ENCODE measurements at places on chromosomes 13 and 19. TPM values are rescaled to one million over a fixed set of nuclear protein-coding genes. Genes with fewer than 3 reads are reported as not detected.

DNA sequence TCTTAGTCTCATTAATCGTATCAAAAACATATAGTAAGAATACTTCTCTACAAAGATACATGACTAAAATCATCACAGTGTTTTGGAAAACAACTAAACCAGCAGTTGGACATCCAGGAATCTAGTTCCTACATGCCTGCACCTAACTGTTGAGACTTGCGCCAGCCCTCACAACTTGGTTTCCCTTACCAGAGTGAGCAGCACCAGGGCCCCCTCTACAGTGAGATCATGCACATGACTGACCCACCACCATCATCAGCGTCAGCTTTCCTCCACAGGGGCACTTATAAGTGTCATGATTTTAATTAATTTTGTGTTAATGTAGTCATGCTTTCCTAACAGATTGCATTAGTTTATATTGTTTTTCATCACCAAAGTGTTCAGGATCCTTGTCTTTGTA lies 1322.0 kb downstream of the EFNB2 start:
- DNase-seq = no peak
- H3K4me1 ChIP-seq = no peaks in the 10 kb centered on the region
- no peak overlapping the region for H3K4me3 ChIP-seq
- no peak overlapping the region for H3K27ac ChIP-seq

- peaks cover 19% of the 10 kb centered on the region for H3K36me3 ChIP-seq
- peaks cover 11% of the 10 kb centered on the region for H3K27me3 ChIP-seq
- peak; percentile 74 for DNase-seq
Observed at GRCh38 chr13:46751811-46752635, 44.9 kb downstream of the ESD start.

DNA sequence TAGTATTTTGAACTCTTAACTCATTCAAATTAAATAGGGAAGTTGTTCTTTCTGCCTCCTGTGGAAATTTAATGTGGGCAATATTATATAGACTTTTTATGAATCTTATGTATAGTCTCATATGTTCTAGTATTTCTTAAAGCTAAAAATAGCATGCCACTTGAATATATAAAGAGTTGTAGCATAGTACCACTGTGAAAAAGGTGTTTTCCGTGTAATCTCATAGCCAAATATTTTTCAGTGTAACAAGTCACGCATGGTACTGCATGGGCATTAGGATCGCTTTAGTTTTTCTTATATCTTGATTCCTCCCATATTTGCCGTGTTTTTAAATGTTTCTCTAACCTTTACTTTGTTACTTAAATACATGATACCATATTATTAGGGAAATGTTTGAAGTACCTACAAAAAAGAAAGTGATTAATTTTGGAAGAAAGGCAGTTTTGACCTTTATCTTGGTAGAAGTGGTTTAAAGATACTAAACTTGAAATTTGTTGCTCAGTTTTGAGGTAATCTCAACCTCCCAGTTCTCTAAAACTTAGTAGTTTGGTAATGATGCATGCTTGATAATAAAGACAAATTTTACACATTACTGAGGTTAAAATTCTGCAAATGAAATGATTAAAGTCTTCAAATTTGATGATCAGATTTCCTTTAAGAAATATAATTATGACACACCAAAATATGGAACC lies 81.2 kb downstream of the PAN3 start:
- H3K27ac ChIP-seq = no peak overlapping the region
- H3K4me3 ChIP-seq = no peak overlapping the region
- H3K27me3 ChIP-seq = no peaks in the 10 kb centered on the region

DNA sequence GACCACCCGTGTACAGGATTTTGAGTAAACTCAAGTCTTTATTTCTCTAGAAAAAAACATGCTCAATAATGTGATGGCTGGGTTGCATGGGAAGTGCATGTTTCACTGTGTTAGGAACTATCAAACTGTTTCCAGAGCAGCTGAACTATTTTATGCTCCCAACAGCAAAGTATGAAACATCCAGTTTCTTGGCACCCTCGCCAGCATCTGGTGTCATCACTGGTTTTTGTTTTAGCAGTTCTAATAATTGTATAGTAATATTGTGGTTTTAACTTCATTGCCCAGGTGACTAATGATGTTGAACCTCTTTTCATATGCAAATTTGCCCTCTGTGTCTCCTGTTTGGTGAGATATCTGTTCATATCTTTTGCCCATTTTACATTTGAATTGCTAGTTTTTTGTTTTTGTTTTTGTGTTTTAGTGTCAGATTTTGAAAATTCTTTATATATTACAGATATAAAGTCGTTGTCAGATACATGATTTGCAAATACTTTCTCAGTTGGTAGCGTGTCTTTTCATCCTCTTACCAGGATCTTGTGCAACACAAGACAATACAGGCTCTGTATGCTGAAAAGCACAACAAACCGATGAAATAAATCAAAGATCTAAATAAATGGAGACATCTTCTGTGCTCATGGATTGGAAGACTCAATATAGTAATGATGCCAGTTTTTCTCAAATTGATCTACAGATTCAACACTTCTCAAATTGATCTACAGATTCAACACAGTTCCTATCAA lies 87.8 kb downstream of the IPO5 start:
- H3K36me3 ChIP-seq = no peaks in the 10 kb centered on the region
- no peaks in the 10 kb centered on the region for H3K4me1 ChIP-seq
- no peak overlapping the region for H3K4me3 ChIP-seq
- DNase-seq = no peak
- H3K27me3 ChIP-seq = no peaks in the 10 kb centered on the region
- H3K27ac ChIP-seq = no peak overlapping the region

DNA sequence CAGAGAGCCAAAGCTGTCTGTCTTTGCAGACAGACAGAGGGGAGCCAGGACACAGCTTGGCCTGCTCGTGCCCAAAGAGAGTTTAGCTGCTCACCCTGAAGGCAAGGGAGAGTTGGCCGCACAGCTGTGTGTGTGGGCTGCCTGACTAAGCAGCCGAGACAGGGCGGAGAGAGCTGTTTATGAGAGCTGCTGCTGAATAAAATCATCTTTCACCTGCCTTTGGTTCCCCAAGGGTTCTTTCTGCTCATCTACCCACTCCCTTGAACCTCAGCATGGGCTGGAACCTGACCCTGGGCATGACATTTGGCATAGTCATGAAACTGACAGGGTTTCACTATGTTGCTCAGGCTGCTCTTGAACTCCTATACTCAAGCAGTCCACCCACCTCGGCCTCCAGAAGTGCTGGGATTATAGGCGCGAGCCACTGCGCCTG lies 98.2 kb downstream of the RBM26 start:
- no peak overlapping the region for H3K4me3 ChIP-seq
- no peaks in the 10 kb centered on the region for H3K4me1 ChIP-seq
- no peak overlapping the region for H3K27ac ChIP-seq
- H3K27me3 ChIP-seq = peaks cover 2% of the 10 kb centered on the region

DNA sequence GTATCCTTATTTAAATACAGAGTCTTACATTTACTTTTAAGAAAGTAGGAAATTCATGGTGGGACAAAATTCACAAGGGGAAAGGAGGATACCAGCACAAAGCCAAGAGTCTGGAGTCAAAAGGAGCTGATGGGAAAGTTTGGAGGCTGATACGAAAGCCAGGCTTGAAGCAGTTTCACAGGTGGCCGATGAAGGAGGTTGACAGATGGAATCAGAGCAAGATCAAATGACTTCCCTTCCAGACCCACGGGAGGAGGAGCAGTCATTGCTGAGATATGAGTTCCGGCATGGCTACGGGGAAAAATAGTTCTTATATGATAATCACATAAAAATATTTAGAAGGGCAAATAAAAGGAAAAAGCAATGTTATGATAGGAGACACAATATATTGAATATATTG lies 65.0 kb downstream of the DGKH start:
- H3K4me1 ChIP-seq = no peaks in the 10 kb centered on the region
- H3K27me3 ChIP-seq = no peaks in the 10 kb centered on the region
- no peaks in the 10 kb centered on the region for H3K36me3 ChIP-seq
- no peak overlapping the region for H3K27ac ChIP-seq

DNA sequence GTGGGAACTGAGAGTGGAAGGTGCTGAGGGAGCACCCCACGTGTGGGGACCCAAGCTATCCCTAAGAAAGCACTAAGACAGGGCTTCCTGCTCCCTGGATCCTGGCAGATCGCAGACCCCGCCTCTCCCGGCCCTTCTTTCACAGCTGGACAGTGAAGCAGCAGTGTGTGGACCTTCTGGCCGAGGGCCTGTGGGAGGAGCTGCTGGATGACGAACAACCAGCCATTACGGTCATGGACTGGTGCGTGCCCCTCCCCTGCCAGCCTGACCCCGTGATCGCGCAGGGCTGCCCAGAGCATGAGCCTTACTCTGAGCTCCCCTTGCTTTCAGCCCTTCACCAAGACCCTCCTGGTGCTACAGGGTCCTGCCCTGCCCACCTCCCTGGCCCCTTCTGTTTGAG lies 2.3 kb downstream of the NCCRP1 start:
- DNase-seq = no peak
- H3K27me3 ChIP-seq = peaks cover 57% of the 10 kb centered on the region
- no peaks in the 10 kb centered on the region for H3K36me3 ChIP-seq
- no peak overlapping the region for H3K27ac ChIP-seq
- H3K4me3 ChIP-seq = no peak overlapping the region

- H3K27me3 ChIP-seq = no peaks in the 10 kb centered on the region
- no peak overlapping the region for H3K27ac ChIP-seq
- no peaks in the 10 kb centered on the region for H3K4me1 ChIP-seq
- no peaks in the 10 kb centered on the region for H3K36me3 ChIP-seq
- H3K4me3 ChIP-seq = no peak overlapping the region
Observed at GRCh38 chr13:38542601-38543000, 144.3 kb upstream of the FREM2 start.

DNA sequence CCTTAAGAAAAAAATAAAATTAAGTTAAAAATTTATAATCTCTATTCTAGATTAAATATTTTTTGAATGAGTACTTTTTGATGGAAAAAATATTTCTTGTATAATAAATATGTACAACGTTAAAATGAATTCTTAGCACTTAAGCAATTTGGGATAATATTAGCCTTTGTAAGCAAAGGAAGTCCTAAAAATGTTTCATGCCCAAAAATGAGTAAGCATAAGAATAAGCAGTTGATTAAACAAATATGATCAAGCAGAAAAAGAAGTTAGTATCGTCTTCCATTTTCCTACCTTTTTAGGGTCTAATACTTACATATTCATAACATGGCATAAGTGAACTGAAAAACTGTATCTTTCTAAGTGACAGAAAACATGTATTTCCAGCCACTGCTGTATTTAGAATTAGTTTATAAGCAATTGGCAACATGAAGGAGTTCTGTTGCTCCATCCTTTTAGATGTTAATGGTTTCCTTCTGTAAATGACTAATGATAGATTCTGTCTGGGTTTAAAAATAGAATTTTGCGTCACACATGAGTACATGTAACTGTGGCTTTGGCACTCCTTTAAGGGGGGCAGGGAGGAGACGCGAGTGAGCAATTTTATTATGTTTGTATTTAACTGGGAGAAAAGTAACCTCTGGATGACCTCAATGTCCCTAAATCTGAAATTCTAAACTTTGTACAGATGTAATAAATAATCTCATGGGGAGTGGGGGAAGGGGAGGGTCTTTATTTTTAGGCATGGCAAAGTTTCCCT lies 237.4 kb downstream of the RGCC start:
- H3K4me1 ChIP-seq = peaks cover 8% of the 10 kb centered on the region
- no peak overlapping the region for H3K27ac ChIP-seq
- peaks cover 10% of the 10 kb centered on the region for H3K36me3 ChIP-seq

- no peaks in the 10 kb centered on the region for H3K36me3 ChIP-seq
- no peaks in the 10 kb centered on the region for H3K4me1 ChIP-seq
- no peaks in the 10 kb centered on the region for H3K27me3 ChIP-seq
- no peak for DNase-seq
Observed at GRCh38 chr13:23322353-23323336, 110.9 kb downstream of the SACS start.

DNA sequence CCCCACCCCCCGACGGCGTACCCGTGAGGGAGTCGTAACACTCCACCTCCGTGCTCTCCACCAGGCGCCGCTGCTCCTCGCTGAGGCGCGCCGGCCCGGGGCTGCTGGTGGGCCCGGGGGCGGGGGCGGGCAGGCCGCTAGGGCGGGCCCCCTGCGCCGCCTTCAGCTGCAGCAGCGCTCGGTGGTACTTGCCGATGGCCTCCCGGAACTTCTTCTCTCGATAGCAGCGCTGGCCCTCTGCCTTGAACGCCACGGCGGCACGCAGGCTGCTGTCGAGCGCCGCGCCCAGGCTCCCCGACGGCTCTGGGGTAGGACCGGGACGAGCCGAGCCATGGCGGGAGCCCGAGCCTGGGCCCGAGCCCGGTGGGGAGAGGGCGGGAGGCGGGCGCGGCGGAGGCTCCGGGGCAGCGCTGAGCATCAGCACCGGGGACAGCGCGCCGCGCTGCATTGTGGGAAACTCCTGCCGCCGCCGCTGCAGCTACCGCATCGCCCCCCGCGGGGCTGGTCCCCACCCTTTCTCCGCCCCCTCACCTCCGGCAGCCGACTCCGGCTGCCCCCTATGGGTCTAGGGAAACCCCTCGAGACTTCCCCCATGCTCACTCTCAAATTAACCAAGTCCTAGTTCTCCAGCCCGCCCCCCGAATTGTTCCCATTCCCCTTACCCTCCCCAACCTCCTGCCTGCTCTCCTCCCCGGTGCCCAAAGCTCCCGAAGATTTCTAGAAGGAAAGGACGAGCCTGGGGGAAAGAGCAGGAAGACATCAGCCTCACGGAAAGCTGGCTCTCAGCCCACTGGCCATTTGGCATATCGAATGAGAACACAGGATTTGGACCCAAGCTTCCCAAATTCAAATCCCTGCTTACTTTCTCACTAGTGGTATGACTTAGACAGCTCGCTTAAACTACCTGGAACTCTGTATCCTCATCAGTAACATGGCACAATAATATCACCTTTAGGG lies at the start of gene TTC9B:
TSS of gene TTC9B (minus strand) at position 451 of the 957 bp plus-strand sequence. CDS start at position 448, 3 bp downstream.
- no peaks in the 10 kb centered on the region for H3K4me1 ChIP-seq
- peaks cover 33% of the 10 kb centered on the region for H3K27me3 ChIP-seq
- no peaks in the 10 kb centered on the region for H3K36me3 ChIP-seq
- H3K27ac ChIP-seq = no peak within 1 kb of the TSS
- no peak for DNase-seq
- H3K4me3 ChIP-seq = no peak within 1 kb of the TSS

DNA sequence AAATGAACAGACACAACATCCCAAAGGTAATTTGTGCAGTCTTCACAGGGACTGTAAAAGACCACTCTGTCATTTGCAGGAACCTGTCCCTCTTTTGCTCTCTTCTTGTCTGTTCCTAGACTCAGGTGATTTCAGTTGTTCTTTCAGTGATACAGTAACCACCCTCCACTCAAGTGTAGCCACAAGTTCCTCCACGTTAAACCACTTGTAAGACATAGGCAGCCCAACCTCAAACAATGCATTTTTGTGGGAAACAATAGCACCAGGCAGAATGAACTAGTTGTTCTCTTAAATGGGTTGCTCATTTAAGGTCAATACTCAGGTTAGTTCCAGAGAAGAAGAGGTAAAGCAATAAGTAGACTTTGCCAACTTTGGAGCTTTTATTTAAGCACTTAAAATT lies 359.4 kb downstream of the MZT1 start:
- no peaks in the 10 kb centered on the region for H3K36me3 ChIP-seq
- H3K4me3 ChIP-seq = no peak overlapping the region
- no peaks in the 10 kb centered on the region for H3K4me1 ChIP-seq
- H3K27me3 ChIP-seq = no peaks in the 10 kb centered on the region
- DNase-seq = no peak

Gene OR10H1
- polyA plus RNA-seq = not detected

Gene GPR12
- polyA plus RNA-seq = not detected

Gene LILRB3
- 62.9 TPM for polyA plus RNA-seq

Gene RCBTB2
- 100 TPM for polyA plus RNA-seq

Gene LRRC8E
- not detected for polyA plus RNA-seq

Gene CLEC4M
- polyA plus RNA-seq = not detected

Gene FFAR2
- 5.7 TPM for polyA plus RNA-seq
